ENCODE measurements at places on chromosomes 5 and 9.

GRCh38 chr9:22136461-22137096 lies 127.5 kb upstream of the CDKN2B start:
- DNase-seq = no peak

- DNase-seq = no peak
Measured at GRCh38 chr5:39977066-39977655, 552.4 kb upstream of the DAB2 start.

GRCh38 chr5:100542086-100542485 lies 6.9 kb downstream of the FAM174A start:
- DNase-seq = no peak

DNA sequence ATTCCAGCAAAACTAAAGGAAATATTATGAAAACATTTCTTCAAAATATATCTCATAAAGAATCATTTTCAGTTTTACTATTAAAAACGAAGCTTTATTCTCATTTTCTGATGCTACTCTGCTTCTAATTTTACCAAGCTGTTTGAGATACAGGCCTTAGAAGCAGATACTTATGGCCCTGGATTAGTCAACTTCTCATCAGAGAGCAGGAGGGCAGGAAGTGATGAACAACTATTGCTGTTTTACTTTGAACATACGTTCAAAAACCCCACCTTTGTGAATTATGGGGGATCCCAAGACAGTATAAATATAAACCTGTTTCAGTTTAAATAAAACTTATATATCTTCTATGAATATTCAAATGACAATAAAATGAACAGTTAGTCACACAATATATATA lies 16.0 kb downstream of the MPDZ start:
- DNase-seq = no peak

DNA sequence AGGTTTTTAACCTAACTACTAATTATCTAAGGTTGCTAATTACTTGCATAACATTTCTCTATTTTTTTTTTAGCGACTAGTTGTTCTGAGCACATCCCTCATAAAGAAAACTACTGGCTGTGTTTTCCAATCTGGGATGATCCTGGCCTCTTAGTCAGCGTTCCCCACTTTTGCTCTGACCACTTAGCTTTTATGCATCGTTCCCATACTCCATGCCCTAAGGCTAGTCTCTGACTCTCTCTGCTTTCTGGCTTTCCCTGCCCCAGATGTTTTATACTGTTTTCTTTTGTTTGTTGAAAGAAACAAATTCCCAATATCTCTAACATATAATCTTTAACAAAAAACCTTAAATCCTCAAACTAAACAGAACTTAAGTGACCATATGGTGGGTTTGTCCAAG lies 217.9 kb downstream of the SPATA31D1 start:
- DNase-seq = no peak

DNA sequence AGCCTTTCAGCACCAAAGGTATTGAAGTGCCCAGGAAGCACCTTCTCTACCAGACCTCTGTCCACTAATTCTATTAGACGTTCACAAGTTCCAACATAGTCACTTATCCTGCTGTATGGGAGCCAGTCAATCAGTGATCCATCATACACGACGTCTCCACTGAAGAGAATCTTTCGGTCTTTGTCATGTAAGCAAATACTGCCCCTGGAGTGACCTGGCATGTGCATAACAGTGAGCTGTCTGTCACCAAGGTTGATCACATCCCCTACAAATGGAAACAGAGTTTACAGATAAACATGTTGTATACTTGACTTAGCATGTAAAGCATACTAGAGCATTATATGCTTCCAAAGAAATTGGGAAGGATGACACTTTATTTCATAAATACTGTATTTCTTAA lies 13.3 kb downstream of the MBLAC2 start:
- DNase-seq = no peak

DNA sequence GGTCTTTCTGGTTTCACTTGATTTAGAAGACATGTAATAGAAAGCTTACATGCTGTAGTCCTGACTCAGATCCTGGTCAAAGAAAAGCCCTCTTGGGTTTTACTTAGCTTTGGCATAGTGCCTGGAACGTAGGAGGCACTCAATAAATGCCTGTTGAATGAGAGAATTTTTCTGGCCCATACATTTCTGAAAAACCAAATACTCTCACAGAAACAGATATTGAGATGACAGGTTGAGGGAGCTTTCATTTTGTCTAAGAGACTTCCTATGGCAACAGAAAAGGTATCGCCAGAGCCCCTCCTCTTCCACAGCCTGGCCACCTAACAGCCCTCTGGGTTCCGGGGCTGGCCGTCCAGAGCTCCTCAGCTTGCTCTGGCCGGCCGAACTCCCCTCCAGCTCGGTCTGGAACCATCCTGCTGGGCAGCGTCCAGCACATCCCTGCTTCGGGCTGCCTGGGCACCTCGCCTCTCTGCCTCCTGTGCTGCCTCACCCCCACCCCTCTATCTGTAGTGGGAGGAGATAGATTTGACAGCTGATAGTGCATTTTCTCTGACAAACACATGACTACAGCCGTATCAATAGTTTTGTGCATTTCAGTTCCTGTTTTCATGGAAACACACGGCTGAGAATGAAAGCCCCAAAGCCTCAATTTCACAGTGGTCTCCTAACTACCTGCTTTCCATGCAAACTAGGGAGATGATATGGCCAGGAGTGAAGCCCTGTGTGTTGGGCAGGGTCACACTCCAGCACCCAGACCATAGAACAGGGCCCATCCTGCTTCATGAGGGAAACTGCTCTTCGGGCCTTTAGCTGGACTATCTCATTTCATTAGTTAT lies 1.1 kb downstream of the IL4 start:
- DNase-seq = no peak

DNA sequence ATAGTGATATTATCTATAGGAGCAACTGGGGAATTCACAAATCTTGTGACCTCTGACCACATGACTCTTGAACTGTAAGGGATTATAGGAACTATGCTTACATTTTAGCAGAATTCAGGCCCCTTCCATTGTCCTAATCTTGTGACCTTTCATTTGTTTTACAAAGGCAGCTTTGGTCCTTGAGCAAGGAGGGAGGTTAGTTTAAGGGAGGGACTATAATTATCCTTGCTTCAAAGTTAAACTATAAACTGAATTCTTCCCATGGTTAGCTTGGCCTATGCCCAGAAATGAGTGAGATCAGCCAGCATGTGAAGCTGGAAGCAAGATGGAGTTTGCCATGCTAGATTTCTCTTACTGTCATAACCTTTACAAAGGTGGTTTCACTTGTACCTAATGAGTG lies 51.2 kb downstream of the TARS1 start:
- no peak for DNase-seq

GRCh38 chr9:93657331-93658111 lies 81.1 kb downstream of the PHF2 start:
- DNase-seq = no peak

DNA sequence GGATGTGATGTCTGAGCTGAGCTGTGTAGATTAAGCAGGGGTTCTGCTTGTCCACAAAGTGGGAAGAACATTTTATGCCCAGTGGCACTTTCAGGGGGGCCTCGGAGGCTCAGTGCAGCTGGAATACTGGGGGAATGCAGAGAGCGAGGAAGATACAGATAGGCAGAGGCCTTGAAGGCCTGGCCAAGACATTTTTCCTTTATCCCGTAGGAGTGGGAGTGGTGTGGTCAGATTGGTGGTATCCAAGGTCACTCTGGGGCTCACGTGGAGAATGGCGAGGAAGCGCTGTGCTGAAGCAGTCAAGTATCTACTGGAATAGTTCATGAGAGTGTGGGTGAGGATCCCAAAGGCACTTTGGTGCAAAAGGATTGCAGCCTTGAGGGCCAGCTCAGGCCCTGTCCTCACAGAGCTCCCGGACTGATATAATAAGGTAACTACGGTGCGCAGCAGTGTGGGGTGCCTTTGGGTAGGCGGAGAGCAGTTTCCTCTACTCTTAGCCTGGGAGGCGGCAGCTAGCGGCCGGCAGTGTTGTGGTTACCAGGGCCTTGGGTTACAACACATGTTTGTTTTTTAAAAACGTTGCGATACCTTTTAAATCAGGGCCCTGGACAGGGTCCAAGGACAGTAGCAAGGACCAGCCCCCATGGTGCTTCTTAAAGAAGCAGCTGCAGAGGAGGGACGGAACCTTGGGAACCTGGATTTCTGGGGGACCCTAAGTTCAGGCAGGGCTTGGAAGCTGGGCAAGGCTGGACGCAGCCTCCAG lies 10.8 kb upstream of the CCDC69 start:
- no peak for DNase-seq

GRCh38 chr5:76225336-76225735 lies 142.2 kb downstream of the SV2C start:
- no peak for DNase-seq

Measured in T-helper 9 cell (primary cell).